ENCODE measurements at places on chromosomes 6 and 20.

- no peak for DNase-seq
Measured at GRCh38 chr6:7124636-7125035, 16.9 kb downstream of the RREB1 start.

- DNase-seq = no peak
Measured at GRCh38 chr20:61516346-61517208, 264.5 kb downstream of the CDH4 start.

DNA sequence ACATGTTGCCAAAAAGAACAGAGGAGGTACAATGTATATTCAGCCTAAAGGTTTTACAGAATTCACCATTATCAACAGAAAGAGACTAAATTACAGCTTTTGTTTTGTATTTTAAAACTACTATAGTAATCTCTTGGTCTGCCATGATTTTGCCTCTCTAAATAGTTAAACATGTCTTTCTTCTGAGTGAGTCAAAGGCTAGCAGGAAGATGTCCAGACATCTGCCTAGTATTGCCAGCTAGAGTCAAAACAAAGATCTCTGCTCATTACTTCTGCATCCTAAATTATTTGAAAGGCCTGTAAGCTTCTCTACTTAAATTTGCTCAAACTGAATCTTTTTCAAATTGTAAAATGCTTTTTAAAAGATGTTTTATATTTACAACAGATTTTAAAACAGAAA, 8.8 kb downstream of the ASF1A start:
- no peak for DNase-seq

DNA sequence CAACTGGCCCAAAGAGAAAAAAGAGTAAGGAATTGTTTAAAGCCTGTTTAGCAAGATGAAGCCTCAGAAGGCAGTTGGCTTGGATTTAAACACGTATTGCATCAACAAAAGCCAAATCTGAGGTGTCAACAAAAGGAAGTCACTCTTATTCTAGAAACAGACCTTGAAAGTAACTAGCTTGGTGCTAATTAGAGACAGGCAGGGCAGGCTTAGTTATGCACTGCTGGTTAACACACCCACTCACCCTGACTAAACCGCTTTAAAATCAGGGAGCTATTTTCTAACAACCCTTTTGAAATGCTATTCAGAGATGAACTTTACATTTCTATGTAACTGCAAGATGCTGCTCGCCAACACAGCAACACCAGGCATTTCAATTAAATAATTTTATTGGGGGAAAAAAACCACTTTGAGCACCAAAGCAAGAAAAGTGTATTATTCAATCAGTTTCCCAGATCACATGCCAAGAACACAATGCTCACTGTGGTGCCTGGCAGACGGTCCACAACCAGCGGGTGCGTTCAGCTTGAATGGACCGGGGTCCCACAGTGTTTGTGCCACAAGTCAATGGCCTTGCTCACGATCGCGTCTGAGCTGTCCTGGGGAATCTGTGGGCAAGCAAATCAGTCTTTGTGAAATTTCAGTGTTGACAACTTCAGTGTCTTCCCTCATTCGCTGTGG, 23.6 kb downstream of the TBC1D7 start:
- DNase-seq = no peak

GRCh38 chr6:20548264-20548663, 14.0 kb downstream of the CDKAL1 start:
- no peak for DNase-seq

DNA sequence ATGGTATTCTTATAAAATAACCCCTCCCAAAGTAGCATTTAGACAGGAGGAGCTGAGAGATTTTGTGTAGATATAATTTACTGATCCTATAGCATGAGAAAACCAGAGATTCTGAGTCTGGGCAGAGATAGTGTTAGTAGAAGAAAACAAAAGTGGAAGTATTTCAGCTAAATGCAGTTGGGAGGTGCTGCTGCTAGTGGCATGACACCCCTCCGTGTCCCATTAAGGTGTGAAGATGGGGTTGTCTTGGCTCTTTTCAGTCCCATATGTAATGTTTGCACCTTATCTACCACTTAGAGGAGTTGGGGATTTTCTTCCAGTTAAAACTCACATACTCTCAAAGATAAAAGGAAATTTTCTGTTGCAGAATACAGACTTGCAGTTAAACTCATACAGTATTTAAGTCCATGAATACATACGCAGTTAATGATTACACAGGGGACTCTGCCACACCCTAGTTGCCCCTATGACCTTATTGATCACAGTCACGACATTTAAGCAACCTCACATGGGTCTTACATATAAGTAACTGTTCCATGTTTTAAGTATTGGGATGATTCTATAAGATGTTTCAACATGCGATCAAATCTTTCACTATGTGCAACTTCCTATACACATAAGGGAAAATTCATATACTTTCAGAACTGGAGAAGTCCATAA, 11.5 kb downstream of the TAAR2 start:
- DNase-seq = no peak

GRCh38 chr6:142551274-142551811, 249.5 kb downstream of the ADGRG6 start:
- no peak for DNase-seq

GRCh38 chr20:54199721-54200176, 8.1 kb upstream of the PFDN4 start:
- DNase-seq = peak; percentile 77

GRCh38 chr6:7448232-7448631, 58.6 kb downstream of the RIOK1 start:
- DNase-seq = no peak

DNA sequence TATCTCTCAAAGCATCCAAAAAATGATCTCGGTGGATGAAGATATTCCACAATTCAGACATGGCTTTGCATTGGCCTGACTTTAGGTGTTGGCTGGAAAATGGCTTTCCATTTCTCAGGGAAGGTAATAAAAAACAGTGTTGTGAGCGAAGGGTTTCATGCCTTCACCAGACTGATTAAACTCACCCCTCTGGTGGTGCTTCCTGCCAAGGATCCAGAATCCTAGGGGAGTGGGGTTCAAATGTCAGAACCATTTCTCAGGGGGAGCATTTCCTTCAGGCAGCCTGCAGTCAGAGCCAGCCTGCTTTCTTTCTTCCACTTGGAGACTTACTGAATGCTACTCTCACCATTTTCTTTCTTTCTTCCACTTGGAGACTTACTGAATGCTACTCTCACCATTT, 45.7 kb upstream of the SMIM28 start:
- DNase-seq = no peak

GRCh38 chr6:13827032-13827431, 12.7 kb upstream of the MCUR1 start:
- no peak for DNase-seq

- DNase-seq = no peak
Measured at GRCh38 chr6:129908858-129909257, 47.7 kb upstream of the TMEM244 start.

GRCh38 chr6:38170666-38171355, 351.3 kb downstream of the ZFAND3 start:
- no peak for DNase-seq

DNA sequence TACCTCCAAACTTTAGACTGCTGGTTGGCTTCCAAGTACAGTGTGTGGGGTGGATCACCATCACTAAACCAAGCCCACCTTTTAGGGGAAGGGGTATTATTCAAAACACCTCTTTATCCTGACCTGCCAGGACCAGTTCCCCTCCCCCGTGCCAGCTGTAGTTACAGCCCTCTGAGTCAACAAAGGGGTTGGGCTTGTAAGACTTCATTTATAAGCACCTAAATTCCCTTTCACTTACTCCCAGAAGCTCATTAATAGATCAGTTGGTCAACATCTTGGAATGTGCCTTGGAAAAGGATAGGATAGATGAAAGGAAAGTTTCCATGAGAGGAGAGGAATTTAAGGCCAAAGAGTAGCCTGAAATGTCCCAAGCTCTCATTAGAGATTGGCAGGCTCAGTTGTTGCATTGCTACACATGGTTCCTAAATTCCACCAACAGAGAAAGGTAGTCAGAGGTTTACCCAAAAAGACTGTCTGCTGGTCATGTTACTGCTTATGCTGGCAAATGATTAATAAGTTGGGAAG, 59.2 kb downstream of the TNFAIP3 start:
- DNase-seq = no peak

DNA sequence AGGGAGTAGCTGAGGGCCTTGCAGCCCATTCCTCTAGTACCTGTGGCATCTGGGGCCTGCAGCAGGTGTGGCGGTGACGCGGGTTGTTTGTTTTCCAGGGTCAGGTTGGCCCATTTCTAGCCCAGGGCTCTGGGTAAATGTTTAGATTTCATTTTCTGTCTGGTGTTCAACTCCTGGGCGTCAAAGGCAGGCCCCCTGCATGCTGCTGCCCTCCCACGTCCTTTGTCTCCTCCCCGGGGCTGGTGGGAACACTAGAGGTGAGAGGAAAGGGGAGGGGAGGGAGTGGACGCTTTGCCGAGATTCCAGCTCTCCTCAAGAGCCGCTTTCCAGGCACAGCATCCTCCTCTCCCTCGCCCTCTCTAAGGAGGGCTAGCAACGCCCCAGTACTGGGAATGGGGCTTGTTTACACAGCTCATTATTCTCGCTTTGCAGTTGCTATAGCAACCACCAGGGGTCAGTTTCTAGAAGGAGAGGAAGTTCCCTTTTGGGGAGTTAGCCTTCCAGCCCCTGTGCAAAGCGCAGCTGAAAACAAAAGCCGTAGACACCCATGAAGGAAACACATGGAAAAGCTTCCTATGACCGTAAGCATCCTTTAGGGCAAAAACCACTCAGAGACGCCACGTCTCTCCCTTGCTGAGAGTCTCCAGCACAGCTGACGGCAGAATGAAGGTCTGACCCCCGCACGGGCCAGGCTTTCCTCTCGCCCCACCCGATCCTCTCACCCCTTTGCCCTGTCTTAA, 170.6 kb downstream of the LY86 start:
- DNase-seq = peak; percentile 88

DNA sequence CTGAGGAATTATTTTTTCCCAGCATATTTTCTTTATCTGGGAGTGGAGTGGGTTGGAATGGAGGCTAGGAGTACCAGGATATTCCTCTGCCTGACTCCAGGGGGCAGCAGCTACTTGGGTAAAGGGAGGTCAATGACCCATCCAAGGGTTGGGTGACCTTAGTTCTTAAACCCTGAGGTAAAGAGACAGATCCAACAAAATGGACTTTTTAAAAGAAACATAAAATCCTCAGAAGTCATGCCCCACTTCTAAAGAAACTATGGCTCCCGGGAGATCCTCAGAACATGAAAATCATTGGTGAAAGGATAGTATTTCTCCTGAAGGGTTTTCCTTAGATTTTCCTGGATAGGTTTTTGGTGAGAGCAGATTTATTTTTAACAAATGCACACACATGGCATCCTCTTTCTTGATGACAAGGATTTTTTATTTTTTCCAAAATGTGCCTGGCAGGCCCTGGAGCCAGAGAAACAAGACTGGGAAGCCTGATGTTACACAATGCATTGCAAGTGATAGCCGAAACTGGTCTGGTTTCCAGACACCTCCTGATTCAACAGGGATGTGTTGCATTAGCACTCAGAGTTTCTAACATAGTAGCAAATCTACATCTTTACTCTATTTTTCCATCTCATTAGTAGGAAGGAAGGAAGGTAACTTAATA, 240.9 kb upstream of the BTBD3 start:
- DNase-seq = no peak

GRCh38 chr6:69284176-69284730, 512.6 kb downstream of the LMBRD1 start:
- DNase-seq = no peak

- DNase-seq = peak; percentile 13
Measured at GRCh38 chr6:97215157-97215769, 67.8 kb downstream of the MMS22L start.

GRCh38 chr20:33160681-33161080, 7.3 kb upstream of the BPIFA2 start:
- DNase-seq = no peak

- DNase-seq = no peak
Measured at GRCh38 chr6:26445934-26446667, 5.8 kb downstream of the BTN3A3 start.

DNA sequence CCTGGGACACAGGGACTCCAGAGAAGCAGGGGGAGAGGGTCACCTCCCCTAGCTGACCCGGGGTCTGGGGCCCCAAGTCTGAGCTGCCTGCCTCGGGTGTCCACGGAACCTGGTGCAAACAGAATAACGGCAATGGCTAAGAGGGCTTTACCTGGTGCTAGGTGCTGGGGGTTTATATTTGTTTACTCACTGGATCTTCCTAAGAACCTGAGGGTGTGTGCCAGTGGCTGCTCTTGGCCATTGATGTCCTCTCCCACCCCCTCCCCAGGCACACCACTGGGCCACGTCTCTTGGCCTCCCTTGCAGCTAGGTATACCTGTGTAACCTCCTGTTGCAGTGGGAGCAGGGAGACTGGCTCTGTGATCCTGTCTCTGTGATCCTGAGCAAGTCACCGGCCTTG, 157.9 kb upstream of the MLN start:
- DNase-seq = no peak

- no peak for DNase-seq
Measured at GRCh38 chr20:57501461-57502335, 23.2 kb downstream of the CTCFL start.

DNA sequence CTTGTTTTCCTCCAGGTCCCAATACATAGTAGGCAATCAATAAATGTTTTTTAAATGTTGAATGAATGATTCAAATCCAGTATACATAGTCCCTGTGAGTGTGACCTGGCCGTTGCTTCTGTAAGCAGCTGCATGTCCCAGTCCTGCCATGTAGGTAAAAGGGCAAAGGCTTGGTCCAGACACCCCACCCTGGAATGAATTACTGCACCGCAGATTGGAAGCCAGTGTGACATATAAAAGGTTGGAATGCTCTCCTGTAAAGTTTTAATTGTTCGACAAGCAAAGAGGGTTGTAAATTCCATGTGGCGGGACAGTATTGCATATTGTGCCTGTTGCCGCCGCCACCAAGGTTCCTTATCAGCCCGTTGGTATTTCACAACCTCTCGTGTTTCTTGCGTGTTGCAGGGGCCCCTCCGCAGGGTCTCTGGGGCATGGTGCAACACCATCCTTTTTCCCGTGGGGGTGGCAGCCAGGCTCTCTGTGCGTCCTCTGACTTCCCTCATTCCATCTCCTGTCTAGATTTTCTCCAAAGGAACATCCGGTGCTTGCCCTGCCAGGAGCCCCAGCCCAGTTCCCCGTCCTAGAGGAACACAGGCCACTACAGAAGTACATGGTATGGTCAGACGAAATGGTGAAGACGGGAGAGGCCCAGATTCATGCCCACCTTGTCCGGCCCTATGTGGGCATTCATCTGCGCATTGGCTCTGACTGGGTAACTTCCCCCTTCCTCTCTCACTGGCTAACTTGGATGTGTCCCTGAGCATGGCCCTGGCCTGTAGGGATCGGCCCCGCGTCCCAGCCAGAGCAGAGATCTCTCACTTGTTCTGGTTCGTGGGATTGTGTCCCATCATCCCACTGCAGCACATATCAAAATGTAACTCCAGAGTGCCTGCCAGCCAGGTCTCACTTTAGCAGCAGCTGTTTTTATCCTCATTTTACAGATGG, 20.3 kb downstream of the POFUT1 start:
- DNase-seq = no peak
